ENCODE measurements at places on chromosomes 2 and 18.

DNA sequence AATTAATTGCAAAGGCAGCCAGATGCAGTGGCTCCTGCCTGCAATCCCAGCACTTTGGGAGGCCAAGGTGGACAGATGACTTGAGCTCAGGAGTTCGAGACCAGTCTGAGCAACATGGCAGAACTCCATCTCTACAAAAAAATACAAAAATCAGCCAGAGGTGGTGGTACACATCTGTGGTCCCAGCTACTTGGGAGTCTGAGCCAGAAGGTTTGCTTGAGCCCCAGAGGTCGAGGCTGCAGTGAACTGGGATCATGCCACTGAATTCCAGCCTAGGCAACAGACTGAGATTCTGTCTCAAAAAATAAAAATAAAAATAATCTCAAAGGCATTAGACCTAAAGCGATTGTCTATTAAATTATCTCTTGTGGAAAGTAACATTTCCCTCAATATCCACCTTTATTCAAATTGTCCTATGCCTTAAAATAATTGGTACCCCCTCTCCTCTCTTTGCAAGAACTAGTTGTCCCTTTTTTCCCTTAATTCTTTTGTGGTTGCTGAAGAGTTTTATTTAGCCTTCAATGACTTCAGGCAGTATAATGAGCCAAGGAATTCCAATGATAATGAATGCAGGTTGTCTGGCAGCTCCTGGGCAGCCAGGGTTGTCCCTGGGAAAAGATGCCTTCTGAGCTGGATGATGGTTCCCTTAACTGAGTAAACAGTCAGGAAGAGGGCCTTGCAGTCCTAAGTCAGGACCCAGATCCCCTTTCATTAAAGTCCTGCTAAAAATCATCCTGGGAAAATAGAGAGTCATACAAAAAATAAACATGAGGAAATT, 32.2 kb downstream of the GPR75 start:
- DNase-seq = no peak

GRCh38 chr18:3008541-3008940, 4.4 kb downstream of the LPIN2 start:
- peak; percentile 85 for DNase-seq

DNA sequence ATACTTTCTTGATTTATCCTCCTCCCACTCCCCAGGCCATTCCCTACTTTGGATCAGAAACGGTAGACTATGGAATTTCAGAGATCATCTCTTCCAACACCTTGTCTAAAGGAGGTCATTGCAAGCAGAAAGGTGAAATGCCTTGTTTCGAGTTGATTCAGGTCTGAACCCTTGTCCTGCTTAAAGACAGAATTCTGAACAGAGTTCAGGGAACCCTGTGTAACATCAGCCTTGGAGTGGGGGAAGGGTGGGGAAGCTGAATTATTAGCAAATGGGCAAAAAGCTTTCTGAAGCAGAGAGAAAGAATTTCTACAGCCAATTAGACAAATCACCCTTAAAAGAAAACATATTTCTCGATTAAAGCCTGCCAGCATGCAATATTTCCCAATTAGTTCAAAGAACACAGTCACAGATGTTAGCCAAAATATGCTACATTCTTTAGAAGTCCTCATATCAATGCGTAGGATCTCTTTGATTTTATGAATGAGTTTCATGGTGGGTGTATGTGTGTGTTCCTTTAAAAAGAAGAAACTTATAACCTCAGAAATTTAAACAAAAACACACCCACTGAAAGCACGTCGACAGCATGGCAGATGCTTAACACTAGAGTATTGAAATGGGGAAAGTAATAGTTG, 353.1 kb downstream of the RND3 start:
- no peak for DNase-seq

DNA sequence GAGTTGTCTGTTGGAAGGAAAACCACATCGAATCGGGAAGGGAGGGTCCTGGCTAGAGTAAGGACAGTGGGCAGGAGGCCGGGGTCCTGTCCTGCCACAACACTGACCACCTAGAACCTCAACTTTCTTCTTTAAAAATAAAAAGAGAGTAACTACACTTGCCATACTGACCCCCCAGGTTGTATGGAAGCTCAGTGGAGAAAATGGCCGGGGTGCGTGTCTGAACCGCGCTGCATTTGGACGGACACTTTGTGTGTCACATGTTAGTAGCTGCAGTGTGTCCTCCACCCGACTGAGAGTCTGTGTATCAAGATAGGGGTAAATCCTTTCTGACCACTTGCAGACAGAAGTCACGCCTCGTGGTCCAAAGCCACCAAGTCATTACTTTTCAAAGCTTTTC, 87.0 kb downstream of the GBX2 start:
- peak; percentile 6 for DNase-seq

- DNase-seq = peak; percentile 38
These were observed 59.5 kb upstream of the SP3 start for GRCh38 chr2:174024524-174025270.

DNA sequence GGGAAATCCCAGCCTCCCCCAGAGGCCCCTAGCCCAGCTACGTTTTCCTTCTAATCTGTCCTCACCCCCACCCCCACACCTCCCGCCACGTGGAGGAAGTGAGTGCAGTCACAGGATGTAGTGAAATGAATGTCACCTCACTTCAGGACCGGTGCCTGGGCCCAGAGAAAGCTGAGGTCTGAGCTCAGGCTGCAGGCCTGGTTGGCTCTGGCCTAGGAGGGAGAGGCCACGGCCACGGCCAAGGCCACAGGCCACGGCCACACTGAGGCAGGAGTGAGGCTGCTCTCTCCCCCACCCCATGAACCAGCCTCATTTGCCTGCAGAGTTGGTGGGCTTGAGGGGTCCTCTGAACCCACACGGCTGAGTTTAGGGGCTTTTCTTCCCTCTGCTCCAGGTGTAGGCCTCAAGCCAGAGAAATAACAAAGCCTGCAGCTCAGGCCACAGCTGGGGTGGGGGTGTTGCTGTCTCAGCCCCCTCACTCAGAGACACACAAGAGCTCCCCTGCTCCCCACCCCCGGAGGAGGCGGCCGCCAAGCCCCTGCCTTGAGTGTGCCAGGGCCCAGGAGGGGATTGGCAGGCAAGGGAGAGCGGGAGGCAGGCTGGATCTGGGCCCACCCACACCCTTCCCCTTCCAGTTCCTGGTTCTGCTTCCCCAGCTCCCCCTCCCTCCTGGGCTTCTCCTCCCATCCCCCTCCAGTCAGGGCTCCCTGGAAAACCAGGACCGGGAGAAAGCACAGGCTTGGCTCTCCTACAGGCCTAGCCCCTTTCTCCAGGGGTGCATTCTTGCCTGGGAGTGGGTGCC, 27.0 kb downstream of the DNMT3A start:
- no peak for DNase-seq

DNA sequence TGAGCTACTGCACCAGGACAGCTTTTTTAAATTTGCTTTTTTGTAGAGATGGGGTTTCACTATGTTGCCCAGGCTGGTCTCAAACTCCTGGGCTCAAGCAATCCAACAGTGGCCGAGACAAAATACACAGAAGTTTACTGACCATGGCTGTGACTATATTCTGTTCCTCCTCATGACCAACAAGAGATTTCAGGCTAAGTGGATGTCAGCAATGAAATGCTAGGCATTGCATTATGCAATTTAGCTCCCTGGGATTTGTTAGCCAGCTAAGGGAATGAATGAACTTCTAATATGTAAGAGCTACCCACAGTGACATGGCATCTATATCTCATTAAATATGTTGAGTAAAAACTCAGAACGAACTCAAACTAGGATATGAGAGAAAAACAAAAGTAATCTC, 81.9 kb upstream of the MBOAT2 start:
- DNase-seq = no peak

DNA sequence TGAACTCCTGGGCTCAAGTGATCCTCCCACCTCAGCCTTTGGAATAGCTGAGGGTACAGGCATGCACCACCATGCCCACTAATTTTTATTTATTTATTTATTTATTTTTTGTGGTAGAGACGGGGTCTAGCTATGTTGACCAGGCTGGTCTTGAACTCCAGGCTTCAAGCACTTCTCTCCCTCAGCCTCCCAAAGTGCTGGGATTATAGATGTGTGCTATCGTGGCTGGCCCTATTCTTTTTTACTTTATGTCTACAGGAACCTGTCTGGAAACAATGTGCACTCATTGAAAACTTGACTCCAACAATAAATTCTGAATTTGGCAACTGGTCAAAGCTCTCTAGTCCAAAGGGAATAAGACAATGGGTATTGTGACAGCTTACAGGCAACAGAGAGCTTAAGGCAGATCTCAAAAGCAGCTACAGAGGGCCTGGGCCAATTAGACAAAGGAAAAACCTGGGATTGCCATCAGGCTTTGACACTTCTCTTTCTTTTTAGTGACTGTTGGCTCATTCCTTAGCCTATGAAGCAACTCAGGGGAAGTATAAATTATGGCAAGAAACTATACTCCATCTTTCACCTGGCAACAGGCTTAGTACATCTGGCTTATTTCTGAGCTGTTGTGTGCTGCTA, 55.1 kb upstream of the RAPGEF4 start:
- DNase-seq = no peak

- DNase-seq = peak; percentile 25
These were observed 139.4 kb downstream of the WDSUB1 start for GRCh38 chr2:159146996-159147666.

DNA sequence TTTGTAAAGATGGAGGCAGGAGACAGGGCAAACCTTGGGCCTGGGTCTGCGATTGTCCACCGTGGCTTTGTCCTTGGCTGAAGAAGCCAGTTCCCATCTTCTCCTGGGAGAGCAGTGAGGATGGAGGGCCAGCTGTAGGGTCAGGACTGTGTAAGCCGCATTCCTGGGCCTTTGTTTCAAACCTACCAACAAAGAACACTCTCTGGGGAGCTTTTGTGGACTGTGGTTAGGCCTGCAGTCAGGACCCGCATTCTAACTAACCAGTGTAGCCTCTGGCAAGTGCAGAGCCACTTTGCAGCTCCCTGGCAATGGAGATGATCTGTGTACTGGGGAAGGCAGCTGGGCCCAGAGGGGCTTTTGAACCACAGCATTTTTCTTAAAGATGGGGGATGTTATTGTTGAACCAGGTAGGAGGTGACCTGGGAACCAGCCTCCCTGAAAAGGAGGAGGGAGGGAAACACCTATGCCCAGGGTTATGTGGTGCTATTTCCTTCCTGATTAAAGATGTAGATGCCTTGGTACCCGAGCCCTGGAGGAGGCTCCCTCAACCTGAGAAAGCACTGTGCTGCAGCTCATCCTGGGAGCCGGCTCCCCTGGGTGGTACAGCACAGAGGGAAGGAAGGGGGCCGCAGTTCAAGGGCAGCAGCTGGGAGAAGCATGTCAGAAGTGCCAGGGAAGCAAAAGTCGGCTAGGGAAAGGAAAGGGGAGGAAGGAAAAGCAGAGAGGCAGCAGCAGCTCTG, 12.7 kb upstream of the SMAD4 start:
- DNase-seq = no peak

DNA sequence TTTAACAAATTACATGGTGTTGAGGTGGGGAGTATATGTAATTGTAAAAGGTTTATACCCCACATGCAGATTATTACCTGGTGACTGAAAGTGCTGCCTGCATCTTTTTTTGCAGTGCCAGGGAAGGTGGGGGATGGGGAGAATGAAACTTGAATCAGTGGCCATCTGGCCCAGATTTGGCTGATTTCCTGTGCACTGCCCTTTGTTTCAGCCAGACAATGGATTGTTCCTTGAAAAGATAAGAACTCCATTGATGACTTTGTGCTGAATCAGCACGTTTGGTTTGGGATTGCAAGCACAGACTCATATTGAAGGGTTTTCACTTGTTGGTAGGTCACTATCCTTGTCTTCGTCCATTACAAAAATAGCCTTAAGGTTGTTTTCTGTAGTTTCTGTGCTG, 20.9 kb downstream of the GREB1L start:
- no peak for DNase-seq

- no peak for DNase-seq
These were observed 94.3 kb upstream of the TWSG1 start for GRCh38 chr18:9240270-9240669.

- DNase-seq = no peak
These were observed 241.0 kb downstream of the LRP1B start for GRCh38 chr2:141889788-141890187.

DNA sequence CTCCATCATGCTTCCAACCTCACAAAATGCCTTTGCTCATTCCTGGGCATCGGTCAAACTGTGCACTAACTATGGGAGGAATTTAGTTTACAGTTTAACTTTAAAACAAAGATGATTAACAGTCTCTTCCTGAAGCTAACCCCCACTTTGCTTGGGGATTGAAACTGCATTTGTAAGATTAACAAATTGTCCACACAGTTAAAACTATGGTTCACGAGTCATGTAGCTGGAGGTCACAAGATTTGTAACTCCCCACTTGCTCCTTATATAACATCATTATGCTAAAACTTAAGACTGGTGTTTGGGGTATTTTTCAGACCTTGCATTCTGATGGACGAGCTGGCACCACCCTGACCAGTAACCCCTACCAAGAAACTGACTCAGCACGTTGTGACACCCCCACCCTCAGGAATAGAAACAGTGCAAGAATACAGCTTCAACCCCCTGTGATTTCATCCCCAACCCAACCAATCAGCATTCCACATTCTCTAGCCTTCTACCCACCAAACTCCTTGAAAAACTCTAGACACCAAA, 252.3 kb downstream of the MBD5 start:
- DNase-seq = peak; percentile 10

DNA sequence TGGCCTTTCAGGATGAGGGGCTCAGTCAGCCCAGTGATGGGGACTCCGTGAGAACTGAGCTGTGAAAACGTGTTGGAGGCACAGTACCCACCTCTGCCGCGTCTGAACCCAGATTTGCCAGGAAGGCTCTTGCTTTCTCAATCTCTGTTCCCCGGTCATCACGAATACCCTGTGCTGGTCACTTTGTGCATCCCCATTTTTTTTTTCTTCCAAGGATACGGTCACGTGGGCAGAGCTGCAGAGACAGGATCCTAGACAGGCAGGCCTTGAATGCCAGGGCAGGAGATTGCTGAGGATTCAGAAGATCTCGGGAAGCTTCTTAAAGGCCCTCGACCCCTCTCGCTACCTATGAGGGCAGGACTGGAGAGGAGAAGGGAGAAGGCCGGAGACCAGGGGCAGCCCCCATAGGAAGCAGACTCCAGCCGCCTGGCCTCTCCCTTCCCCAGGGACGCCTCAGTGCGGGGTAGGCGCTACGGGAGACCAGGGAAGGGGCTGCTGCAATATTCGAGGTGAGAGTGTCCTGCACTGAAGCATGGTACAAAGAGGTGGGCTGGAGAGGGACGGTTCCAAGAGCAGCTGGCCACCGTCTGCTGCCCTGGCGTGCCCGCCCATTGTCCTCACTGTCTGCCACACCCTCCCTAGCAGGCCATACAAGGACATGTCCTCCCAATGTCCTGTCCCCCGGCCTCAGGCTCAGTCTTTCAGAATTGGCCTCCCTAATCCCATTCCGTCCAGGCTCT, 29.0 kb upstream of the TAF1B start:
- DNase-seq = no peak
